ENCODE measurements at places on chromosomes 5 and 9.

- no peak for DNase-seq
Measured at GRCh38 chr5:74953554-74953936, 87.4 kb upstream of the FAM169A start.

DNA sequence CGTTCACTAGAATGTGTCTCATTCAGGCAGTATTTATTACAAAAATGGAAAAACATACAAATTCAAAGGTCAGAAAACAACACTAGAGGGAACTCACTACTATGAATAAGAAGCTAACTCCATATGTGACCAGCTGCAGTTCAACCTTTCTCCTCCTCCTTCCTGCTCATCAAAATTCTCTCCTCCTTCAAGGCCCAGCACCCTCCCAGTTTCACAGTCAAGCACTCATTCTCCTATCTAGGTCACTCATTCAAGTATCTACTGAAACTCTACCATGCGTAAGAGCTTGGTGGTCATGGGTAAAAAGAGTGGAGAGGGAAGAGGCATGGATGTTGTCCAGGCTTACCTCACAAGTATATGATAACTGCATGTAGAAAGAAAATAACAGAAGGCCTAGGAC is 27.7 kb downstream of the ECPAS start:
- DNase-seq: peak; percentile 34

GRCh38 chr5:157106630-157107461 is 2.0 kb downstream of the HAVCR2 start:
- no peak for DNase-seq

DNA sequence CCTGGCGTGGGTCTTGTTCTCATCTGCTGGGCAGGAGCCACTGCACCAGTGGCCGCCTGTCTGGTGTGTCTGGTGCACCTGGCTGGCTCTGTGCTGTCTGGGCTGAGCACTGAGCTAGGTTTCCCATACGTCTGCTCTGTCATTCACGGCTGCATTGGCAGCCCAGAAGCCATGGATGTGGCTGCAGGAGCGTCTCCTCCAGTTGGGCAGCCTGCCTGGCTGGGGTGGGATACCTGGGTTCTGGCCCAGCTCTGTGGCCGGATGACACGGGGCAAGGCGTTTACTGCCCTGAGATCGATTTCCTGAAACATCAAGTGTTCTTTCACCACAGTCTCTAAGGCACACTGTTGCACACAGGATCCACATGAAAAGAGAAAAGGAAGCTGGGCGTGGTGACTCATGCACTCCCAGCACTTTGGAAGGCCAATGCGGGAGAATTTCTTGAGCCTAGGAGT is 25.5 kb upstream of the SLC25A51 start:
- no peak for DNase-seq

DNA sequence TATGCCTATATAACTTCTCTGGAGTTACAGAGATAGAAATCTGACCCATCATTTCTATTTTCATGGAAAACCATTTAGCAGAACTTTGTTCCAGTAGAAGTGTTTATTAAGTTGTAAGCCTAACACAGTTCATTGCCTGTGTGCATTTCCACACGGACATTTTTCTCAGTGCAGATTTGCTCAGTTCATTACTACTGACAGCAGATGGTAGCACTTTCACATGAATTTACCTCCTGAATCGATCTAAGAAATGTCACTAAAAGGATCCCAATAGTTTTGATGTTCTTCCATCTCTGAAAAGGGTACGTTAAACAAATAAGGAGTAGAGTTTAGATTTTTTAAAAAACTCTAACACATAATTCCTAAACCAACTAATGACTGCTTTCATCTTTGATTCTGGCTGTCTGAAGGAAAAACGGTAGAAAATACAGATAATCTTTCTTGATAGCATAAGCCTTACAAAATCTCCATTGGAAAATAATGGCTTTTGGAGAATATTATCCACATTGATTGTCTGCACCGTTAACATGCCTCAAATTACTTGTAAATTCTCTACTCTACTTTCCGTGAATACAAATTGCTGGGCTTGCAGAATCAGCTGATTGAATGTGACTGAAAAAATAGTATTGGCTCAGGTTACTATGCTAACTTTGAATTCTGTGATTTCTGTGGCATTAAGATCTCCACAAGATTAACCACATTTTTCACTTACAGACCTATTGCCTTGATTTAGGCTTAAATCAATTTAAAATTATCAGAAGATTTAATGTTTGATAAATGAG is 33.1 kb downstream of the RPS23 start:
- peak; percentile 56 for DNase-seq

DNA sequence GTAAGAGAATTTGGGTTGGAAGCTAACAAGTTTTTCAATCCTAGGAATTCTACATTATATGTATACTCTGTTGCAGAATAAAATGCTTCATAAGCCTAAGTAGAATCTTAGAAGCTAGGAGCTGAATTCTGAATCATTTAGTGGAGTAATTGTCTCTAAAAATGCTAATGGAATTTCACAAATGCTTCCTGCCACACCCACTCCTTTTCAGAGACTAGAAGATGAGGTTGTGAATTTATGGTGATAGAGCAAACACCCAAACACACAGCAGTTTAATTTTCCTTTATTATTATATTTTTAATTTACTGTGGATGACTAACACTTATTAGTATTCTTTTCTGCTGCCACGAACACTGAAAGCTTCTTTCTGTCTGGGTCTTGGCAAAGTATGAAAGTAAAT is 208.0 kb upstream of the PDE4D start:
- no peak for DNase-seq

- no peak for DNase-seq
Measured at GRCh38 chr9:129929496-129930125, 94.4 kb downstream of the USP20 start.

- peak; percentile 97 for DNase-seq
Measured at GRCh38 chr5:17216176-17216973, 1.1 kb upstream of the BASP1 start.

DNA sequence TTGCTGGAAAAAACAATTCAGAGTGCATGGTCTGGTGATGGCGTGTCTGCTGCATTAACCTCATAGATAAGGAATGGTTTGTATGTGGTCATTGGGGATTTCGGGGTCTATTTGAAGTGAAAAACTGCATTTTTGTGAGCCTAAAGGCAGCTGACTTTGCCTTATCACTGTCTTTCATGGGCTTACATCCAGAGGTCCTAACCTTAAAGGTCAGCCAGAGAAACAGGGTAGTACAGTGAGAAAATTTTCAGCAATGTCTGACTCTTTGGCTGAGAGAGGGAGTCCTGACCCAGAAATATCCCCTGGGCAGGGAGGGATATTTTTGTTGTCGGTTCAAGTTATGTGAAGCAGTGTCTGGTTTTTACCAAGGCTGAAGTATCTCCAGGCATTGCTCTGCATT is 5.7 kb downstream of the PCSK5 start:
- no peak for DNase-seq

DNA sequence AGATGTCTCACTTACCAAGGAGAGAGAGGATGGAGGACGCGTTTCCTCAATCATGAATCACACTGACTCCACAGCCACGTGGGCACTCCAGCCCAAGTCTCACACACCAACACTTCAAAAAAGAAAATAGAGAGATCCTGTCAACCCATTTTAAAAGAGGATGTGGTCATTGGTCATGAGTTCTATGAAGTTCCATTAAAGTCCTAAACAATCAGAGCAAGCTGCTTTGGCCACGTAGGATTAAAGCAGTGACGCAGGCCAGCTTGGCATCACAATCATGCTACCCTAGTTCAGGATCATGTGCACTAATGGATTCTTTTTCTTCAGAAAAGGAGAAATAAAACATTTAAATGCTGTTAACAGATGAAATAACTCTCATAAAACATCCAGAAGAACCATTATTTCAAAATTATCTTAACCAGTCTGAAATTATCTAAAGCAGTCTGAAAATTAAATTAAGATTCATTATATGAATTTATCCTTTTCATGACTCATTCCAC is 108.1 kb downstream of the SEMA5A start:
- DNase-seq: no peak

DNA sequence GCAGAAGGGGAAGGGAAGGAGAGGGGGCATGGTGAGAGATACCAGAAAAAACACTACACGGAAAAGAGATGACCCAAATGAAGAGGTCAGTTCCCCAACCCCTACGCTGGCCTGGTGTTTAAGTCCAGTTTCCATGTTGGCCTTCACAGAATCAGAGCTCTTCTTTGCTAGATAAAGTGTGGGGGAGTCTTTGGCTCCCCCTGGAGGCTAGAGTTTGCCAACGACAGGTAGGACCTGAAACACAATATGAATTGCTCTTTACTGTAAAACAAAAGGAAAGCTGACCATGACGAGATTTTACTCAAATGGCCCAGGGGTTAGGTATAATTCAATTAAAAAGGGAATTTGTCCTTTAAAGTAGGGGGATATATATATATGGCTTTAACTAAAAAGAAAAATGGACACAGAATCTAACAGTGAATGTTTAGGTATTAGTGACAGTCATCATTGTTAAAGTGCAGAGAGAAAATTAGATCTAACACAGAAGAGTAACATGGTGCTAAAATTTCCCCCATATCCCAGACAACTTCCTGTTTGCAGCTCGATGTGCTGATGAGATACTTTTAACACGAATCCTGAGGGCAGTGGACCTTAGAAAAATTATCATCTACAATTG is 92.0 kb downstream of the SV2C start:
- DNase-seq: peak; percentile 43

GRCh38 chr5:122493091-122494021 is 181.3 kb downstream of the SNCAIP start:
- DNase-seq: peak; percentile 36

GRCh38 chr9:5884191-5884590 is 6.5 kb upstream of the MLANA start:
- no peak for DNase-seq
